ENCODE measurements at places on chromosomes 2 and 18. TPM values are rescaled to one million over a fixed set of nuclear protein-coding genes. Genes with fewer than 3 reads are reported as not detected.

CCBE1 gene
- total RNA-seq: 53.0 TPM

DNER gene
- 0.36 TPM for total RNA-seq

THSD7B gene
- total RNA-seq: under 0.01 TPM

SERPINB8 gene
- 30.4 TPM for total RNA-seq

AMER3 gene
- total RNA-seq: not detected

GPR35 gene
- 1.5 TPM for total RNA-seq

GPD2 gene
- 59.7 TPM for total RNA-seq

TBR1 gene
- total RNA-seq: not detected
